ENCODE measurements at places on chromosomes 5 and 9. TPM values are rescaled to one million over a fixed set of nuclear protein-coding genes. Genes with fewer than 3 reads are reported as not detected.

EIF4EBP3 gene
- total RNA-seq: 1.3 TPM

CNTNAP3 gene
- 1.4 TPM for total RNA-seq

EGR1 gene
- 5.2 TPM for total RNA-seq

IL3 gene
- not detected for total RNA-seq

ACSL6 gene
- not detected for total RNA-seq

EPB41L4A gene
- total RNA-seq: 0.29 TPM

PGGT1B gene
- 9.4 TPM for total RNA-seq

NTNG2 gene
- total RNA-seq: 1.1 TPM

WDR38 gene
- total RNA-seq: not detected

SMIM23 gene
- not detected for total RNA-seq

RNF44 gene
- total RNA-seq: 6.1 TPM

IFNA17 gene
- not detected for total RNA-seq

TRPM6 gene
- under 0.01 TPM for total RNA-seq

MYORG gene
- 1.4 TPM for total RNA-seq

GABRA1 gene
- not detected for total RNA-seq

TSPAN17 gene
- total RNA-seq: 42.1 TPM

SLC34A3 gene
- total RNA-seq: not detected

FOXI1 gene
- not detected for total RNA-seq

PCDHGA6 gene
- 4.8 TPM for total RNA-seq

IFNA13 gene
- not detected for total RNA-seq

SLC6A7 gene
- under 0.01 TPM for total RNA-seq

ARID3C gene
- total RNA-seq: not detected

SMIM33 gene
- total RNA-seq: not detected

HAPLN1 gene
- total RNA-seq: 1.1 TPM

RBM27 gene
- total RNA-seq: 14.4 TPM

SLC6A18 gene
- total RNA-seq: not detected

MEF2C gene
- total RNA-seq: 11.3 TPM

WNK2 gene
- total RNA-seq: not detected

IRGM gene
- not detected for total RNA-seq

FBXO10 gene
- 12.0 TPM for total RNA-seq

FOXD4 gene
- 0.22 TPM for total RNA-seq

PIK3R1 gene
- 10.7 TPM for total RNA-seq

AGGF1 gene
- 18.6 TPM for total RNA-seq

FAM169A gene
- 0.57 TPM for total RNA-seq

RNF183 gene
- total RNA-seq: not detected

PITX1 gene
- 76.3 TPM for total RNA-seq

CTXN3 gene
- not detected for total RNA-seq

All from placental pericyte (primary cell).